NB4 (cell line): ENCODE measurements at places on chromosomes 6 and 20.
A peak's percentile ranks its signal among the peaks of the same experiment; 100 is the strongest.

DNA sequence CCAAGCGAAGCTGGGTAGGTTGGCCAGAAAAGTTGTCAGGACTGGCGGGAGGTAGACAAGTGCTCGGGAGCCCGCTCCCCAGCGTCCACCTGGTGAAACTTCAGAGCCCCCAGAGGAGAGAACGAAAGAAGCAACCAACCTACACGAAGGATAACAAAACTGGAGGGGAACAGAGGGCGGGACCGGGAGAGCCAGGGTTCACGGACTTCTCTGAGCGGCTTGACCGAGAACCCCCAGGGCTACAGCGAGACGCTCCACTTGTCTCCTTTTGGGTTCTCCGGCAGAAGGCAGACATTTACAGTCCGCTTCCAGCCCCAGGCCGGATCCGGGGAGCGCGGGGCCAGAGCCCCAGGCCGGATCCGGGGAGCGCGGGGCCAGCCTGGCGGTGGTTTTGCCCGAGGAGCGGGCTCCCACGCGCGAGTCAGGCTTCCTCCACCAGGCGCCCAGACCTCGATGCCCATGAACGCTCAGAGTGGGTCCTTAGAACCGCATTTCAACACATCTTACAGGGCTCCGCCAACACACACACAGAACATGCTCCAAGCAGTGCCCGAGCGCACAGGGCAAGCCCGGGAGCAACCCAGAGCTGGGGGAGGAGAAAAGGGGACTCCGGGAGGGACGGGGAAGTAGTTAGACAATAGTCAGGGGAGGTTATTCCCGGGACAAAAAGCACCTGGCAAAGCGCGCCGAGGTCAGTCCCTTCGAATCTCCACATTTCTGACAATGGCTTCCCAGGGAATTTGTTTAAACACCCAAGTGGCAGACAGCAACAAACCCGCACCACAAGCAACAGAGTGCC lies 1.1 kb downstream of the PTPRK start:
- DNase-seq, result no peak

DNA sequence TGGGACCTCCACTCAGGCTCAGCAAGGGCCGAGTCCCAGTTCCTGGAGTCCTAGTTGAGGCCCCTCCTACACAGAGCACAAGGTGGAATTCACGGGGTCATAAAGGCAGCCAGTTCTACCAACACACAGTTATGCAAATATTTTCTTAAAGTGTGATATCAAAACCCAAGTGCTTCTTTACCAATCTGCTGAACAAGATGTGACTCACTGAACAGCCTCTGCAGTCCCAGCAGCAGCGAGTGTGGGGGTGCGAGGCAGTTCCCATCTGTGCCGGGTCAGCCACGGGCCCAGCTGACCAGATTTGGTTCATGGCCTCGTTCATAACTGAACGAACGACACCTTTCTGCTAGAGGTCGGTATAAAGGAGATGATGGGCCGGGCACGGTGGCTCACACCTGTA lies 4.5 kb upstream of the TCEA2 start:
- DNase-seq, result no peak

DNA sequence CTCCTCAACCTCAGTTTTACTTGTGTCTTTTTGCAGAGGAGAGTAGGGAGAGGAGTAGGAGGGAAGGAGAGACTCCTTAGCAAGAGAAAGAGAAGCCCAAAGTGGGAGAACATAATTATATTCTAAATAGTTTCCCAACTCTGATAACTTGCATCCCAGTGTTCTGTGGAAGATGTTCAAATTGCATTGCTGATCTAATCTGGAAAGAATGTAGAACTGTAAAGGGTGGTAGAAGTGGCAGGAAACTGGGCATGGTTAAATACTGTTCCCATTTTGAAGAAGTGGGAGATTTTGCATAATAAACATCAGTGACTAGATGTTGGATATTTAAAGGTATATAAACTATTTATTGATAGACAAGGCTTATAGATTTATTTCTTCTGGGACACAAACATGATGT lies 42.6 kb upstream of the HMGN3 start:
- no peak for DNase-seq

GRCh38 chr6:113370508-113371502 lies 486.3 kb upstream of the MARCKS start:
- no peak for DNase-seq

DNA sequence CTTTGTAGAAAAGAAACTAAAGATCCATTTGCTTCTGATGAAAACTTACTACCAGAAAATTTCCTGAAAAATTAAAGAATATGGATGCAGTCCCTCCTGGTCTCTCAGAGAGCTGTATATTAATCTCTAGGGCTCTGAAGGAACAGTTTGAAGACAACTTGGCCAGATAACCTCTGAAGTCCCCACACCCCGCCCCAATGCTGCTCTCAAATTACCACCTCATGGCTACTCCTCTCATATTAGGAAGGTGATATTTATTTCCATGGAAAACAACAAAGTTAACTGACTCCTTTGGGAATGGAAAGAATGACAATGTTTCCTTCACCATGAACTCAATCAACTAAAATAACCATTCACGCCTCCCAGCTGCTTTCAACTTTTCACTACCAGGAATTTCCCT lies 408.4 kb upstream of the FLRT3 start:
- DNase-seq, result no peak

DNA sequence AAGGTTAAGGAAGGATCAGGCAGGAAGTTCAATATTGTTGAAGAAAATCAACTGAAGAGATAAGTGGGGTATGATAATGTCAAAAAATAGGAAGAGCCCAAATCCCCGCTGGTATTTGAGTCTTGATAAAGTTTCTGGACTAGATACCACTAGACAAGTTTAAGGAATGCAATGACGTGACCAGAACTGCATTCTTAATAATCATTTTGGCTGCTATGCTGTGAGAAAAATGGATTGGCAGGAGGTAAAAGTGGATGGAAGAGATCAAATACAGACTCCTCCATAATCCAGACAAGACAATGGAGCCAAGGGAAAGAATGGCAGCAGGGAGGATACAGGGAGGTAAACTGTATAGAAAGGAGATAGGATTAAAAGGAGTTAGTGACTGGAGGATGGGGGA lies 128.2 kb downstream of the COL12A1 start:
- DNase-seq, result no peak

DNA sequence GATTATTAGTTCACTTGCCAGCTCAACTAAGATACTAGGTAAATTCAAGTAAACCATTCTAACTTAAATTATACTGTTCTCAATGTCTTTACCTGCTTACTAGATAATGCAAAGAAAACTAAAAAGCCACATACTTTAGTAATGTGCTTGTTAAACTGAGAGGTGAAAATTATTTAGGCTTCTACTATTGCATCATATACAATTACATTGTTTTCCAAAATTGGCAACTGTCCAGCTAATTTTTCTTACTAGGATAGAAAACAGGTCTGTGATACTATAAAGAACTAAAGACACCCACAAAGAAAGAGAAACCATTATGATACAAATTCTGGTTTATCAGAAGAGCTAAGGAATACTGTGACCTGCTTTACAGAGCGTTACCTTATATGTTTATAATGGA lies 45.6 kb upstream of the ALDH8A1 start:
- no peak for DNase-seq

DNA sequence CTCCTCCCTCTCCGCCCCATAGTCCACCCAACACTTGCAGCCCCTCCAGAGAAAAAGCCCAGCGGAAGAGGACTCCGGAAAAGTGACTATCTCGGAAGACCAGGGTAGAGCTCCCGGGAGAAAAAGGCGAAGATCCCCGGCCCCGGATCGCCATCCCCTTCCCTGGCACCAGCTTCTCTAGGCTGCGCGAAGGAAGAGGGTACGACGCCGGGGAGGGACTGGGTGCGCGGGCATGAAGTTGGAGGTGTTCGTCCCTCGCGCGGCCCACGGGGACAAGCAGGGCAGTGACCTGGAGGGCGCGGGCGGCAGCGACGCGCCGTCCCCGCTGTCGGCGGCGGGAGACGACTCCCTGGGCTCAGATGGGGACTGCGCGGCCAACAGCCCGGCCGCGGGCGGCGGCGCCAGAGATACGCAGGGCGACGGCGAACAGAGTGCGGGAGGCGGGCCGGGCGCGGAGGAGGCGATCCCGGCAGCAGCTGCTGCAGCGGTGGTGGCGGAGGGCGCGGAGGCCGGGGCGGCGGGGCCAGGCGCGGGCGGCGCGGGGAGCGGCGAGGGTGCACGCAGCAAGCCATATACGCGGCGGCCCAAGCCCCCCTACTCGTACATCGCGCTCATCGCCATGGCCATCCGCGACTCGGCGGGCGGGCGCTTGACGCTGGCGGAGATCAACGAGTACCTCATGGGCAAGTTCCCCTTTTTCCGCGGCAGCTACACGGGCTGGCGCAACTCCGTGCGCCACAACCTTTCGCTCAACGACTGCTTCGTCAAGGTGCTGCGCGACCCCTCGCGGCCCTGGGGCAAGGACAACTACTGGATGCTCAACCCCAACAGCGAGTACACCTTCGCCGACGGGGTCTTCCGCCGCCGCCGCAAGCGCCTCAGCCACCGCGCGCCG lies 822 bp downstream of the FOXQ1 start:
- DNase-seq, result peak; percentile 83

- DNase-seq, result peak; percentile 1
These were observed 275.1 kb upstream of the IMPG1 start for GRCh38 chr6:76347539-76347938.

DNA sequence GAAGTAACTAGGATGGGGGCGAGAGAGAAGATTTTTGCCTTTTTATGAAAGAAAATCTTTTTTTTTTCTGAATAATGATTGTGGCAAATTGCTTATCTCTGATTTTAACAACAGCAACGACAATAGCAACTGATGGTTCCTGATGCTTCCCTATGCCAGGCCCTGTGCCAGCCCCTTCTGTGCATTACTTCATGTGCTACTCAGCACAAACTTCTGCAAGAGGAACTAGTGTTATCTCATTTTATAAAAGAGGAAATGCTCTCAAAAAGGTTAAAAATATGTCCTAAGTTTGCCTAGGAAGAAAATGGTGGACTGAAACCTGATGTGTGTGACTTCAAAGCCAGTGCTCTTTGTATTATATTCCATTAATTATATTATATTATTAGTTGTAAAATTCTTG lies 74.0 kb upstream of the RALGAPA2 start:
- DNase-seq, result peak; percentile 72

GRCh38 chr20:46107061-46107460 lies 11.1 kb upstream of the CD40 start:
- DNase-seq, result no peak

DNA sequence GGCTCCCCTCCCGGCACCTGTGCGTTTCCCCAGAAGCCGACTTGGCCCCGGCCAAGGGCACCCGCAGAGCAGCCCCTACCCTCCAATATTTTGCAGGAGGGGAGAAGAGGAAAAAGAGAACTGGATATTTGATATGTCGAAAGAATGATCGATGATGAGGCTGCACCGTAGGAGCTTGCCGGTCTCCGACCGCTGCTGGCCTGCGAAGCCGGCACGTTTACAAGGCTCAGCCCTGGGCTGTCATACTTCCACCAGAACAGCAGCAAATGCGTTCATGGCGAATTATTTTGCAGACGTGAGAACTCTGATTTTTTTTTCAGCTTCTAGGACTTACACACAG lies 296.7 kb downstream of the TFAP2C start:
- DNase-seq, result no peak

GRCh38 chr6:32589596-32590449 lies at the start of gene HLA-DRB1:
Gene HLA-DRB1, minus strand, starts transcription at chr6:32589848. Its CDS starts 106 bp downstream, at chr6:32589742.
- peak; percentile 18 for DNase-seq

DNA sequence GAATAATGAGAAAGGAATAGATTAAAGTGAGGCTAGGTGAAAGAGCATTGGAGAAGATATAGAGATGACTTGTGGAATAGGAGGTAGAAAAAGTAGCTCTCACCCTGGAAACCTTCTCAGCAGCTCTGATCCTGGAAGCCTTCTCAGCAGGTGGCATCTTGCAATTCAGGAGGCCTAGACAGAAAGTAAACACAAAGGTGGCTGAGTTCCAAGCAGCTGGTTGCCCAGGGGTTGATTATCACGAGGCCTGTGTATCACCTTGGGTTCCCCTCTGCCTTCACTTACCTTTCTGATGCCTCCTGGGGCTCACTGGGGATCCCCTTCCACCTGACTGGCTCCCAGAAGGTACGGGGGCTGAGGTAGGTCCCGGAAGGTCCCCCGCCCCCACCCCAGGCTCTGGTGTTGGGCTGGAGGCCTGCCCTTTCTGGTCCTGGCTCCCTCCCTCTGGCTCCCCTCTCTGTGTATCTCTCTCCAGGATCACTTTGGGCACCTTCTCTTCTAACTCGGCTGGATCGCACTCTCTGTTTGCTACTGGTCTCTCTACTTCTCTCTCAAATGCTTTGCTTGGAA lies 9.7 kb downstream of the MDC1 start:
- no peak for DNase-seq

- peak; percentile 59 for DNase-seq
These were observed 96.4 kb downstream of the IRF4 start for GRCh38 chr6:487956-488355.

GRCh38 chr6:113574147-113574546 lies 283.0 kb upstream of the MARCKS start:
- no peak for DNase-seq

DNA sequence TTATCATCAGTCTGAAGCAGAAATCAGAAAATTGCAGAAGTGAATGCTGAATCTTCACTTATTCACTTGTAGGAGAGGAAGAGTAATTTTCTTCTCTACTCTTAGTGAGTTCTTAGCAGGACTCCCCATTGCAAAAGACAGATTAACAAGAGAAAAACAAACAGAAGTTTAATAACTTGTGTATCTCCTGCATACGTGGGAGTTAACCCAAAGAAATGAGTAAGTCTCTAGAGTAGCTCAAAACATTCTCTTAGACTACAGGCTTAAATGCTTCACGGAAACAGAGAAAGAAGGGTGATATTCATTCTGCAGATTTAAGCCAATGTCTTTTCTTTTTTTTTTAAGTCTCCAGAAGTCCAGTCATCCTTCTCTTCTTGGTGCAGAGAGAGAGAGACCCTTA lies 97.9 kb upstream of the TMEM181 start:
- DNase-seq, result no peak

DNA sequence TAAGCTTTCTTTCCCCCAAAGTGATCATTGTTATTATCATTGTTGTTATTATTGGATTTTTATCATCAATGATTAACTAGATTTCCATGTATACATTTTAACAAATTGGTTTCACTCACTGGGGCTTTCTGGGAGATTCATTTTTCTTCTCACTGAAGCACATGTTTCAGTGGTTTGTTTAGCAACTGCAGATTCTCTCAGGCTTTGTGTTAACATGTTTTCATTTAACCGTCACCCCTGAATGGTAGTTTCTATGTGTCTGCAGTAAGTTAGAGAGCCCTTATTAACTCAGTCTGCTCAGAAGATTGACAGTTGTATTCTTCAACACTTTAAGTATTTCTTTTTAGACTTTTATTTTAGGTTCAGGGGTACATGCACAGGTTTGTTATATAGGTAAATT lies 12.4 kb downstream of the ZKSCAN4 start:
- no peak for DNase-seq

DNA sequence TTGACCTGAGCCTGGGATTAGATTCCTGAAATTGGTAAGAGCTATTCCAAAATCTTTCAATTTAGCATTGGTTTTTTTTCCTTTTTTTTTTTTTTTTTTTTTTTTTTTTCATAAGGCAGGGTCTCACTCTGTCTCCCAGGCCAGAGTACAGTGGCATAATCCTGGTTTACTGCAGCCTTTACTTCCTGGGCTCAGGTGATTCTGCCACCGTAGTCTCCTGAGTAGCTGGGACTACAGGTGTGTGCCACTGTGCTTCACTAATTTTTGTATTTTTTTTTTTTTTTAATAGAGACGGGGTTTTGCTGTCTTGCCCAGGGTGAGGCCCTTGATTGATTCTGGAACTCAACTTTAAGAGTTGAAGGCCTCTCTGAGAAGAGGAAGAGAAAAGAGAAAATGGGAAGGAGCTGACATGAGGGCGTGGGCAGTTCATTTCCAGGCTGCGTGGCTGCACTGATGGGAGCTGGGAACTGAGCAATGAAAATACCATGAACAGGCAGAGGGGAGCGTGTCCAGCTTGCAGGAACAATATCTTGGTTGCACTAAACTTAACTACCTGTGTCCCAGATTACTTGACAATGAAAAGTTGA lies 24.6 kb downstream of the KDM1B start:
- peak; percentile 16 for DNase-seq
